ENCODE measurements at places on chromosomes 1 and 21. TPM values are rescaled to one million over a fixed set of nuclear protein-coding genes. Genes with fewer than 3 reads are reported as not detected.

C1orf94 gene
- not detected for total RNA-seq

KRTAP12-4 gene
- total RNA-seq, result not detected

ADAMTS4 gene
- not detected for total RNA-seq

CD53 gene
- total RNA-seq, result 0.35 TPM

FCMR gene
- 1.3 TPM for total RNA-seq

KPRP gene
- not detected for total RNA-seq

SLC44A5 gene
- 1.6 TPM for total RNA-seq

ODF2L gene
- total RNA-seq, result 14.4 TPM

TNFRSF9 gene
- 2.0 TPM for total RNA-seq

MAP10 gene
- 0.19 TPM for total RNA-seq

PDE4B gene
- 9.4 TPM for total RNA-seq

RNU1-2 gene
- not detected for total RNA-seq

SMIM34 gene
- 0.31 TPM for total RNA-seq

IQCC gene
- total RNA-seq, result 2.6 TPM

LAMC2 gene
- total RNA-seq, result not detected

MORN1 gene
- total RNA-seq, result 5.4 TPM

SELENOF gene
- total RNA-seq, result 223 TPM

CFHR4 gene
- total RNA-seq, result not detected

KCNH1 gene
- total RNA-seq, result 0.97 TPM

ID3 gene
- 543 TPM for total RNA-seq

GSTM1 gene
- not detected for total RNA-seq

CFAP410 gene
- 14.7 TPM for total RNA-seq

ARHGAP29 gene
- 4.2 TPM for total RNA-seq

CDK18 gene
- total RNA-seq, result 4.4 TPM

FCRL1 gene
- total RNA-seq, result not detected

SIPA1L2 gene
- total RNA-seq, result 7.5 TPM

ANKRD35 gene
- total RNA-seq, result not detected

Data from H4 (cell line).